Hematopoietic multipotent progenitor cell (in vitro differentiated cells): ENCODE measurements at places on chromosomes 2 and 18. TPM values are rescaled to one million over a fixed set of nuclear protein-coding genes. Genes with fewer than 3 reads are reported as not detected.

DNA sequence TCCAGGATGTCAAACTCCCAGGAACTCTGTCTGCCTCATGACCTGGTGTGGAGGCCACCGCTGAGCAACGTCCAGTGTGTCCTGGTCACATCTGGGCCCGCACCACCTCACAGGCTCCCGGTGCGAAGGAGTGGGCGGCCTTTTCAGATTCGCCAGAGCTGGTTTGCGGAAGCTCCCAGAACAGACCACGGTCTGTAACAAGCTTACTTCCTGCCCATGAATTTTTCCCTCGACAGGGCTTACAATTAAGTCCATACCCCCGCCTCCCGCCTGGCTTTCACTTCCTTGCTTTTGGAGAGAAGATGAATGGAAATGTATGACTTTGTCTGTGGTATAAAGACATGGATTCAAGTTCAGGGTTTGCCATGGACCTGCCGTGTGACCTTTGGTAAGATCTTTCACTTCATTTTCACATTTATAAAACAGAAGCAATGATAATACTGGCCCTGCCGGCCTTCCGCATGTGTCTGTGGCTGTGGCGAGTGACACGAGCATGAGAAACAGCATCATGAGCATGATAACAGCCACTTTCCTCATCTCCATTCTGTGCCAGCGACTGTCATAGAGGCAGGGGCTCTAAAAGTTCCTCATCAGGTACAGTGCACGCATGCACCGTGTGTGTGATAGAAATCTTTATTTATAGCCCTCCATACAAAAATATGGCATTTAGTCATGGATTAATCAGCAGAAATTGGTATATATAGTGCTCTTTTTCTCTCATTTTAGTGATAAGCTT is 31.0 kb upstream of the KCNF1 start:
- no peak for DNase-seq

DNA sequence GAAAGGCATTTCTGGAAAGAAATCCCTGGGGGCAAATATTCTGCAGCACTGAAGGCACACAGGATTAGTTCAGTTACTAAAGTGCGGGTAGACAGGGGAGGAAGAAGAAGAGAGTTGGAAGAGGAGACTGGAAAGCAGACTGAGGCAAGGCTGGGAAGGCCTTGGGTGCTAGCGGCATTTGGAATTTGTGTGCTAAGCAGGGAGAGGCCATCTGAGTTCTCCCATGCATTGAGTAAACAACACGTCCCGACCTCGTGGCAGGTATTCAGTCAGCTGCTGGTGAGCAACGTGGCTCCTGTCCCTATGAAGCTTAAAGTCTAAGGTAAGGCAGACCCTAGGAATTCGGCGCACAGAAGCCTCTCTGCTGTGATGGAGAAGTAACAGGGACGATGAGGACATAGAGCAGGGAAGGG is 30.7 kb downstream of the ATP8B1 start:
- DNase-seq, result no peak

Gene TAF1B
- 4.8 TPM for total RNA-seq

DNA sequence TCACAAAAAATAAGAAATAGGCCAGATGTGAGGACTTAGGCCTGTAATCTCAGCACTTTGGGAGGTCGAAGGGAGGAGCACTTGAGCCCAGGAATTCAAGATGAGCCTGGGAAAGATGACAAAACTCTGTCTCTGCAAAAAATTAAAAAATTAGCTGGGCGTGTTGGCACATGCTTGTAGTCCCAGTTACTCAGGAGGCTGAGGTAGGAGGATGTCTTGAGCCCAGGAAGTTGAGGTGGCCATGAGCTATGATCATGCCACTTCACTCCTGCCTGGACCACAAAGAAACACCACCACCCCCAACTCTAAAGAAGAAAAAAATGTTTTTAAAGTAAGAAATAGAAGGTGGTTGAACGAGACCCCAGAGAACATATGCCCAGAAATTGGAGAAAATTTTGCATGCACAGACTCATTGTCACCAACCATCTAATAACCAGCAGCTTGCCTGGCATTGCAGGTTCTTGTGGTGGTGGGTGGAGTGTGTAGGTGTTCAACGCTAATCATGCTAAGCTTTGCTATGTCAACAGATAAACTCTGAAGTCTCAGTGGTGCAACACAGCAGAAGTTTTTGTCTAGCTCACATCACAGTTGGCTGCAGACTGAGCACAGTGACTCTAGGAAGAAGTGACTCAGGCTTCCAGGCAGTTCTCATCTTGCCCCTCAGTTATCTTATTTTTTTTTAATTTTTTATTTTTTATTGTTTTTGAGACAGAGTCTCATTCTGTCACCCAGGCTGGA is 18.6 kb downstream of the ARL4C start:
- no peak for DNase-seq

Gene CHRNA1
- total RNA-seq, result not detected

Gene CTNNA2
- total RNA-seq, result not detected

Gene TSPYL6
- total RNA-seq, result under 0.01 TPM

Gene ADGRF3
- 1.1 TPM for total RNA-seq

DNA sequence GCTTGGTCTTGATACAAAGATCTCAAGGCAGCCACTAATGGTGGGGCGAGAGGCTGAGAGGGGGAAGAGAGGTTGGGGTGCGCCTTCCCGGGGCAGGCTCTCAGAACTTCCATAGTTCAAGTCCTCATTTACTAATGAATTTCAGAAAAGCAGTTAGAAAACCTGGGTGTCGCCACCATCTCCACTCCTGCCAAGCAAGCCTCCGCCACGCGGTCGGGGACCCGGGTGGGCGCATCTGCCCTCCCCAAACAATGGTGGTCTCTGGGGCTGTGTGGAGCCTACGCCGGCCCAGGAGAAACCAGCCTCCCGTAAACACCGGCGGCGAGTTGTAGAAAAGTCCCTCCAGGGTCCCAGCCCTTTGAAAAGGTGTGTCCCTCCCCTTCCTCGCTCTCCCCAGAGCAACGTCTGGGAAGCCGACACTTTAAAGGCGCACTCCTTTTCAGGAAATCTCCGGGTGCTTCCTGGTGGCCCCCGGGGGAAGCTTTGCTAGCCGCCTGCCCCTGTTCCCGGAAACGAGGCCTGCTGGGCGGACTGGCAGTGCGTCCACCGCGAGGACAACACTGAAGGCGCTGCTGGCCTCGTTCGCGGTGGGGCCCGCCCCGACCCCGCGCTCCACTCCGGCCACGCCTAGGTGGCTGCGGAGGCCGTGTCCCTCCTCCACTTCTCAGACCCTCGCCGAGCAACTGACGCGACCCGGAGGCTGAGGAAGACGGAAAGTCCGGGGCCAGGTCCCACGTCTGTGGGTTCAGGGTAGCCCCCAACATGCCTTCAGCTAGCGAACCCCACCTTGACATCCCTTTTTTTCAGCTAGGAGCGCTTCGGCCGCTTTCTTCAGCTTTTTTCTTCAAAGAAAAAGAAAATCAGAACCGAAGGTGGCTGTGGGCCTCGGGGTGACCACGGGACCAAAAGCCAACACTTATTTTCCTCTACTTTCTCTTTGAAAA is 16.8 kb downstream of the EVX2 start:
- DNase-seq, result no peak

- DNase-seq, result no peak
Observed at GRCh38 chr2:104438481-104438880, 415.4 kb upstream of the POU3F3 start.

- DNase-seq, result no peak
Observed at GRCh38 chr2:8559805-8560204, 122.1 kb upstream of the ID2 start.

DNA sequence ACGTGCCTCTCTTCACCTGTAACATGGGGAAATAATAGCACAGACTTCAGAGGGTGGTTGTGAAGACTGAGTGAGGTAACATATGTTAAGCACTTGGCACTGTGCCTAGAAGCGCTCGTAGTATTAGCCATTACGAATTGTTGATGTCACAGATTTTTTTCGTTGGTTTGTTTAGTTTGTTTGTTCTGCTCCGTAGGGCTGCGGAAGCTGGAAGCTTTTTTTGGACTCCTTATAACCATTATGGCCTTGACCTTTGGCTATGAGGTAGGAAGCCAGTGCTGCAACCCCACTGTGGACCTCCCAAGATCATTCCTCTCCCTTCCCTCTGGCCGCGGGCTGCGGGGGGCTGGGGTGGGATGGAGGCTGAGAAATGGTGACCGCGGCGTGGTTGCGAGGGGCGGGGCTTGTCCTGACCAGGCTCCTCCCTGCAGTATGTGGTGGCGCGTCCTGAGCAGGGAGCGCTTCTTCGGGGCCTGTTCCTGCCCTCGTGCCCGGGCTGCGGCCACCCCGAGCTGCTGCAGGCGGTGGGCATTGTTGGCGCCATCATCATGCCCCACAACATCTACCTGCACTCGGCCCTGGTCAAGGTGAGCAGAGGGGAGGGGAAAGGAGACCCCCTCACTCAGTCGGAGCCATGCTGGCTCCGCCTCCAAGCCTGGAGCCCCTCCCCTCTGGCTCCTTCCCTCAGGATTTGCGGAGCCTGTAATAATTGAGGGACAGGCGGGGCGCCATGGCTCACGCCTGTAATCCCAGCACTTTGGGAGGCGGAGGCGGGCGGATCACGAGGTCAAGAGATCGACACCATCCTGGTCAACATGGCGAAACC is 5.5 kb downstream of the SLC11A1 start:
- DNase-seq, result no peak

- DNase-seq, result no peak
Observed at GRCh38 chr2:54430649-54431048, 25.5 kb upstream of the SPTBN1 start.

DNA sequence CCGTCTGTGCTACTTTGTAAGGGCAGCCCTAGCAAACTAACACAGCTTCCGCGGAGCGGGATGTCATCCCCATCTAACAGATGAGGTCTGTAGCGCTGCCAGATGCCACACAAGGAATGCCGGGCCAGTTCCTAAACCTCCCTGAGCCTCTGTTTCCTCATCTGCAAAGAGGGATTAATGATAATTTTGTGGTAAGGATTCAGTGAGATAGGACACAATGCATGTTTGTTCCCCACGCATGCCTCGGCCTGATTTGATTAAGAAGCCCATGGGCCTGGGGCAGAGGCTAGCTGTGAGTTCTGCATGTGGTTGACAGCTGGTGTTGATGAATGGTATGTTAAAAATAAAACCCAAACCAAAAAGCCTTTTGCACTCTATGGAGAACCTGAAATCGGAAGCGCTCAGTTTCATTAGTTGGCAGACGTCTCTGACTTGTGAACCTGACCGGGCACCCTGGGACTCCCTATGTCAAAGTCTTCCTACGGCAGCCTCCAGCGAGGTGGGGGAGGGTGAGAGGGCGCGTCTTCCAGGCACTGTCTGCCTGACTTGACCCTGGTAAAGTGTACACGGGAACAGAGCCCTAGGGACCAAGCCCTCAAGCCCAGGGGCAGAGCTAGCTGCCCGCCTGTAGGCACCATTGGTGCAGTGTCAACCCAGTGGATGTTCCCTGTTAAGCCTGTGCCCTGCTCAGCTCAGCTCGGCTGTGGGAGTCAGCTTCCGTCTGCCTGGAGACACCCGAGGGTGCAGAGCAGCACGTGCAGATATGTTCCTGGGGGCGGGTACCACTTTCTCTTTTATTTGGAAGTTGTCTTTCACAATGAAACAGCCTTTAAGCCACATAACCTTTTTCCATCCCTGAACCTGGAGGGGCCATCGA is 14.8 kb upstream of the INHBB start:
- DNase-seq, result peak; percentile 28

DNA sequence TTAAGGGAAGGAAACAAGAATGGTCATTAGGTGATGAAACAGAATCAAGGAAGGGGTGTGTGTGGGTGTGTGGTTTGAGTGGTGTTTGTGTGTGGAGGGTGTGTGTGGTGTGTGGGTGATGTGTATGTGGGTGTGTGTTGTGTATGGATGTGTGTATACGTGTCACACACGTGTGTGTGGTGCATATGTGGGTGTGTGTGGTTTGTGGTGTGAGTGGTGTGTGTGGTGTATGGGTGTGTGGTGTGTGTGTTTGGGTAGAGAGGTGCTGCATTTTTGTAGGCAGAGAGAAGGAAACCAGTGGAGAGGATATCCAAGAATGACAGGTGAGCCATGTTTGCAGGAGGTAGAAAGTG is 1.1 kb upstream of the CEP192 start:
- no peak for DNase-seq

Gene PDE6D
- total RNA-seq, result 14.5 TPM

GRCh38 chr2:127052057-127052770 is 54.7 kb downstream of the BIN1 start:
- no peak for DNase-seq

- DNase-seq, result no peak
Observed at GRCh38 chr2:62415518-62415917, 90.5 kb downstream of the TMEM17 start.

DNA sequence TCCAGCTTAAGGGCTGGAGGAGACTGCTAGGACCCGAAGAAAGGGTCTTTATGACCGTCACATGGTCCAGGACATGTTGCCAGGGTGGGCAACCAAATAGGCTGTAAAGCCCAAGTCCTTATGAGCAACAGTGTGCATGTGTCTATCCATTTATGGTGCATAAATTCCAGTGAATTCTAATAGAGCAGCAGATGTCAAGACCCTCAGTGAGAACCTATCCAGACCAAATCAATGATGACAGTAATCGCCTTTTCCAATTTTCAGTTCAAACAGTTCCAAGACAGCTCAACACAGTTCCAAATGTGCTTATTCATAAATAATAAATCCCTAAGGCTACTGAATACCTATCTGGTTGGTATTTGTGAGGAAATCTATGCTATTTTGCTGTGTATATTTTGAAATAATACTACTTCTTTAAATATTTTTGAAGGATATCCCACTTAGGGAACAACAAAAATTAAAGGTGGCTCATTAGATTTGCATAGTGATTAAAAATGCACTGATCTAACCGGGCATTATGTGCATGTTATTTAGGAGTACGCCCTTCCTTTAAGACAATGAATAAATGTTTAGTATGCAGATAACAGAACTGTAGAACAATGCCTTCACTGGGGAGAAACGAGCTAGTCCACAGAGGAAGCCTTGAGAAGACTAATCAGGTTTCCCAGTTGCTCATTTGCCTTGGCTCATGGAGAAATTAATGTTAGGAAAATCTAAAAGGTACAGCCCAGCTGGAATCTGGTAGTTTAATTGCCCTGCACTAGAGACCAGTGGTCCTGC is 519.5 kb upstream of the CHAC2 start:
- DNase-seq, result no peak

Gene BUB1
- total RNA-seq, result 6.2 TPM

- DNase-seq, result no peak
Observed at GRCh38 chr2:229861431-229861830, 60.4 kb downstream of the TRIP12 start.

Gene GAD1
- 3.2 TPM for total RNA-seq

DNA sequence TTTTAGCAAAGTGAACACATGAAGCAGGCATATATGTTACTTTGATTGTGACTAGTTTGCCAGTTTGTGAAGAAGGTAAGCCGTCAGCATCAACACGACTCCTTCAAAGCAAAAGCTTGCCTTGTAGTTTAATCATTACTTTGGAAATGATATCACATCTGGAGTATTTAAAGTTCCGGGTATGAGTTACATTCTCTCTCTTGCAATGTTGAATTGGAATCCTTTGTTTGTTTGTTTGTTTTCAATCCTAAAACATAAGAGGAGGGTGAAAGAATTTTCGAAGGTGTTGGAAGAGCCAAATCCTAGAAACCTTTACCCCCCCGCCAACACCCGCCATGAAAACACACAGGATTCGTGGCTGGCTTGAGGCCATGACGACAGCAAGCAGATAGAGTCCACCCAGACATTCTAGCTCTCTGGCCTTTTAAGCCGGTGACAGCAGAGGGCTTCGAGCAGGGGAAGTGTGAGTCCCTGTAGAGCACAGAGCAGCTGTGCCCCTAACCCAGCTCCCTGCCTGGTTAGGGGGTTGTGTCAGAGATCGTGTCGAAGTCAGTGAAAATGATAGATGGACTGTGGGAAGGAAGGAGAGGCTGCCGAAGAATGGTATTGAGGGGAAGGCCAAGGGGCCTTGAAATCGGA is 103.8 kb upstream of the SMIM21 start:
- DNase-seq, result no peak

Gene DSC1
- total RNA-seq, result not detected

- DNase-seq, result no peak
Observed at GRCh38 chr18:39053571-39053970, 1488.0 kb upstream of the CELF4 start.

GRCh38 chr2:152470861-152471854 is 136.2 kb downstream of the FMNL2 start:
- DNase-seq, result no peak
